IPS DF 19.7 (cell line): ENCODE measurements at places on chromosomes 5 and 9.

GRCh38 chr5:82470185-82470994 lies 192.2 kb upstream of the RPS23 start:
- no peak for DNase-seq

GRCh38 chr5:168867241-168867640 lies 288.1 kb upstream of the PANK3 start:
- no peak for DNase-seq

GRCh38 chr5:159341906-159342310 lies 11.6 kb upstream of the IL12B start:
- DNase-seq: no peak

- no peak for DNase-seq
Observed at GRCh38 chr5:56026863-56027300, 32.1 kb upstream of the IL6ST start.

DNA sequence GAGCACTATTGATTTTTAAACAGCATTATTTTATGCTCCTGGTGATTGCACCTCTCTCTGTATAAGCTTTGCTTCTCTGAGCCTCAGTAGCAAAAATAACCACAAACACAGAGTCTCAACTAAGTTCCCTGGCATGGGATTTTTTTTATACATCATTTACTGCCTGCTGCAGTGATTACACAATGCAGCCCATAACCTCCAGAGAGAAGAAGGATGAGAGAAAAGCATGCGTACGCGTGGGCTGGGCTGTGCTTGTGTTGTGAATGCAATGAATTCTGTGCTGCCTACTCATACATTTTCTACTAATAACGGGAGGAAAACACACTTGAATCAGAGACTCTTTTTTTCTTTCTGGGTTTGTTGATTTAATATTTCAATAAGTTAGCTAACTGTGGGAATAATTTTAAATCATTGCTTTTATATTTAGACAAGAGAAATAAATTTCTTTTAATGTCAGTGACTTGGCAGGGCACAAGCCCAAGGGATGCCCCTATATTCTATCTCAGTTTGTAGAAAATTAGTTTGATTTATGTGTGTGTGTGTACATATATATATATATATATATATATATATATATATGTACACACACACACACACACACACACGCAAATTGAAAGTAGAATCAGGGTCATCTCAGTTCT lies 351.5 kb downstream of the MED10 start:
- DNase-seq: no peak

- DNase-seq: no peak
Observed at GRCh38 chr5:81789033-81789432, 38.1 kb upstream of the SSBP2 start.

GRCh38 chr9:108836319-108836718 lies 19.5 kb downstream of the ACTL7B start:
- no peak for DNase-seq

GRCh38 chr5:59654691-59655090 lies 238.8 kb downstream of the PDE4D start:
- no peak for DNase-seq

GRCh38 chr5:99543841-99544240 lies 615.0 kb upstream of the CHD1 start:
- DNase-seq: no peak

DNA sequence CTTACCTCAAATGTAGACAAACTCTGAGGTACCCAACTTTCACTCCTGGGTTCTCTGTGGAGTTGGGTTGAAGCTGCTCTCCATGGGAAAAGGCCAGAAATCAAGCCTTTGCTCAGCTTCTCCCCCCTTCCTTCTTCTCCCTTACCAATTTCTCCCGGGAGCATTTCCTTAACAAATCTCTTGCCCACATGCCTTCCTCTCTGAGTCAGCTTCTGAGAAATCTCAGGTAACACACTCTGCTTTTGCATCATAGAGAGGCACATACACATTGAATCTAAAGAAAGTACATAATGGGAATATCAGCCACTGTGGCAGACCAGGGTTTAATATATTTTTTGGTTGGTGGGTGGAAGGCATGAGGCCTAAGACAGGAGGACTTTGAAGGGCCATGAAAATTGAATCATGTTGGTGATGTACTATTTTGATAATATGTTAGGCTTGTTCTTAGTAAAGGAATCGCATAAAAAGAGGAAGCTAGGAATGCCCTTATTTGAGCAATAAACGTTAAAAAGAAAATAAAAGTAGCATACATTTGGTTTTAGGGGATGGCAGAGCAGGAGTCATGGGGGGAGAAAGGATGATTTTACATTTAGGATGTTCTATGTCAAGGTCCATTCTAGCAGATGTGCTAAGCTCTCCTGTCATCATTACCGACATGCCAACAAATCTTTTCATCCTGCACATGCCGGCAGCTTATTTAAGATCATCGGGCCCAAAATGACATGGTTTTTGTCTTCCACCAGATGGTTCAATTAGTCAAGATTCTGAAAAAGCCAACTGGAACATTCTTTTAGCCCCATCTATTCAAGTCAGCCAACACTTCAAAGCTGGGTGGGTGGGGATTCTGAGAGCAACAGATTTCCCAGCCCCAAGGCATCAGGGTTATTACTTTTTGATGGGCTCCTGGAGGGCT lies 199.5 kb upstream of the CLINT1 start:
- no peak for DNase-seq

DNA sequence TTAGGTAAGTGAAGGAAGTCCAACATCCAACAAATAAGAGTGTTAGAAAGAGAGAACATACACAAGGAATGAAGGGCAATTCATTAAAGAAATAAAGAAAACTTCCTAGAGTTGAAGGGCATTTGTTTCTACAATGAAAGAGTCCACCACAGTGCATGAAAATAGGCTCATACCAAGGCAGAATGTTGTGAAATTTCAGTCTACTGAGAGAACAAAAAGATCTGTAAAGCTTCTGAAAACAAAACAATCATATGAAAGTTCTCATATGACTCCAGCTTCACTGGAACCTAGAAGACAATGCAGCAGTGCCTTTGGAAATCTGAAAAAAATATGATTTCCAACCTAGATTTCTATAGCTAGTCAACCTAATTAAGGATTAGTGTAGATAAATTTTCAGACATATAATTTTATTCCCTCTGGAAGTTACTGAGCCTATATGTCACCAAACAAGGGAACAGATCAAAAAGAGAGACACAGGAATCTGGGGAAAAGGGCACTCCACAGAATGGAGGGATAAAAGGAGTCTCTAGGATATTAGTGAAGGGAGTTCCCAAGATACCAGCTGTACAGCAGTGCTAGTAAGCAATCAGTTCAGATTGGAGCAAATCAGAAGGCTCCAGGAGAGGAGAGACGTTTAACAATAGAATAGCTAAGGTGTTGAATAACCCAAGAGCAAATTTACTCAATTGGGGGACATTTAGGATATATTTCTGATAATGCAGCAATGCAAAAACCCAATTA lies 5.8 kb downstream of the C5orf58 start:
- DNase-seq: no peak

DNA sequence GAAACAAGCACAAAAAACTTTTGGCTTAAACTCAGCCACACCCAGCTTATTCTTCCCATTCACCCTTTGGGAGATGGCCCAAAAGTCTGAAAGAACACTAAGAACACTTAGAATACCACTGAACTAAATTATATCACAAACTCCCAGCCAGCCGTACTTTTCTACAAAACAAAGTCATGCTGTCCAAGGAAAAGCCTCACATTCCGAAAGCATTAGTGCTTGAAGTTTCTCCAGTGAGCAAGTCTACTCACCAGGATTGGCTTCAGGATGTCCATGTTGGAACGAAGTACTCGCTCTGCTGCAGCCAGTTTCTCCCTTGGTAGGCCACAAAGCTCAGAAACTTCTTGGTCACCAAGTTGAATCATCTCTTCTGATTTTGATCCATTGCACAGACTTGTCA lies 69.7 kb downstream of the ABCA1 start:
- DNase-seq: no peak

GRCh38 chr9:83197591-83197990 lies 134.6 kb upstream of the RASEF start:
- no peak for DNase-seq

DNA sequence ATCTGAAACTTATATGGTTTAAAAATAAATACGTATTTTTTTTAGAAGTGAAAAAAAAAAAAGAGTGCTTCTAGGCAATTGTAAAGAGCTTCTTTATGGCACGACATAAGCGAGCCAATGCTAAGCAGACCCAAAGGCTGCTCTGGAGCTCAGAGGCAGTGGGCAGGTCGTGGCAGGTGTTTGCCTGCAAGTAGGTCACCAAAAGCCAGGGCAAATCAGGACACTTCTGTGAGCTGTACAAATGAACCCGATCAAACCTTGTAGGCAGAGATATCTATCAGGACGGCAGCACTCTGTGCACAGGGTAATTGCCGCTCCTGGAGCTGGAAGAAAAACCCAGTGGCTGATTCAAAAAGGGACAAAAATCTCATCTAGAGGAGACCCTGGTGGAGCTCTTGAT lies 75.9 kb downstream of the IRX2 start:
- DNase-seq: no peak

- DNase-seq: no peak
Observed at GRCh38 chr9:124854822-124855221, 1.6 kb downstream of the WDR38 start.

- DNase-seq: no peak
Observed at GRCh38 chr9:76366275-76366674, 28.0 kb downstream of the RFK start.

DNA sequence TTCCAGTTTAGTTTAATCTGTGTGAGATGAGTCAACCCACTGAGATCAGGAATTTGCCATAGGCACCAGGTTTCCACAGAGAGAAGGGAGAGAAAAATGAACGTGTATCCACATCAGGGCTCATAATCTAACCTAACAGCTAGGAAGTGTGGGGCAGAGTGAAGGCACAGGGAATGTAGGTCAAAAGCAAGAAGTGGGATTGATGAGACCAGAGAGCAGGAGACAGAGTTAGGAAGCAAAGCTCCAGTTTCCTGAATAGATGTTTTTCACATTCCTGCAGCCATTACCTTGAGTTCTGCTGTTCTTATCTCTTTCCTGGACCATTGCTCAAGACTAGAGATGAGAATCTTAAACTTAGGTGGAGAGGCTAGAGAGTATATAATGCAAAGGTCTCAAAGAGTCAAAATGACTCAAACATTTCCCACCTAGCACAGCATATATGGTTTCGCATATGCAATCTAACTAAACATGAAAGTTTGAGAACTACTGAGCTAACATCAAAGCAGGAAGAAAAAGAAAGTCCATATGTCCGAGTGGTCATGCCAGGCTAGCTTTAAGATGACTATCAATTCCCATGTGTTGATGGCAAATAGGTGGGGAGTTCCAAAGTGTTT lies 41.1 kb upstream of the GNAQ start:
- no peak for DNase-seq

DNA sequence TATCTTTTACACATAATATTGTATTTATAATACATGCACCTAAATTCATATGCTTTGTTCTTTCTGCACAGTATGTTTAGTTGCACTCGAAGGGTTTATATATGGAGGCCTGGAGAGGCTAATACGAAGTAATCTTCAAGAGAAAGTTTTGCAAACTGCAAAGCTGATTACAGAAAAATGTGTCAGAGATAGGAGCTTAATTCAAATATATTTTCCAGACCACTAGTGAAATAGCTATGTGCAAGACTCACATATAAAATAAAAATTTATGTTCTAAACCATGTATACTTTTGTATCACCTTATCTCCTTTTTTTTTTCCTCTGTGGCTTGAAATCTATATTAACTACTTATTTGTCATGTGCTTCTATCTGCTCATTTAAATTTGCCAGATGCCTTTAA lies 313.8 kb downstream of the EFNA5 start:
- DNase-seq: no peak

DNA sequence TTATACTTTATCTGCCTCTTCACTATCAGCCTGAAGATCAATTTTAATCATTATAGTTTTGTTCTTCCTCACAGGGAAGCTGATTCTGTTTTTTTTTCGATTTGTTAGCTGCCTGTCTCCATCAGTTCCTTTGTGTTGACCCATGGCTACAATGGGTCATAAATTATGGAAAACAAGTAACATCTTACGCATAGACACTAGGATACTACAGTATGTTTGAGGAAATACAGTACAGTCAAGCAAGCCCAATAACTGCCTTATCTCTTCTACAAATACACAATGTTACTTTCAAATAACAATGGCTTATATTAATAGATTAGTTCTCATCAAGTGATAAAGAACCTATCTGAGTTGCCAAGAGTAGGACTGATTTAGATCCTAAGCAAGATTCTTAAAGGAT lies 160.5 kb upstream of the FREM1 start:
- no peak for DNase-seq

DNA sequence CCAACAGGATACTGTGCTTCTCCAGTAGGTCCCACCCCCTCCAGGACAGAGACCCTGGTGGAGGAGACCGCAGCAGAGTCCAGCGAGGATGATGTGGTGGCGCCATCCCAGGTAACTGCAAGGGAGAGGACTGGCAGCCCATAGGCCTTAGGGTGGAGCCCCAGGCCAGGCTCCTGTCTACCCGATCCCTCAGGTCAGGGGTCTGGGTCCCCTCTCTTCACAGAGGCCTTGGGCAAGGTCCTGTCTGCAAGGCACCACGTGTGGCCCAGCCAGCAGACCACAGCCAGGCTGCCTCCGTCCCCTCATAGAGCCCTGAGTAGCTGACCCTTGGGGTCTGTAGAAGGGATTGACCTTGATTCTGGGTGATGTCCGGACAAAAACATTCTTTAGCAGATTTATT lies 20.0 kb downstream of the CD74 start:
- DNase-seq: no peak

DNA sequence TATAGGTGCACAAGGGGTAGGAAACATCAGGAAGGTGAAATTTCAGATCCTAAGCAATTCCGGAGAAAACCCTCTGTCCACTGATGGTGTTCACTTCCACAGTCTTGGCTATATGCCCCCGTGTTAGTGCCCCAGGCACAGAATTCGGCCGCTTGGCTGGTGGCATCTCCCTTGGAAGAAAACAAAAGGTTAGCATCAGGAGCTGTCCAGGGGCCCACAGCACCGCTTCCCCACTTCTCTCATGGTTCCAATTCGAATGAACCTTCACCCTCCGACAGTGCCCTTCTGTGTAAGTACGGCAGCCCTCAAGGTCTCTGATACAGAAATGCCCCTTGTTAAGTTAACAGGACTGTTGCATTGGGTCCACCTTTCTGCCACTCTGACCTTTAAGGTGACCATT lies 409.0 kb downstream of the GADD45G start:
- no peak for DNase-seq

GRCh38 chr5:37844009-37844408 lies 4.2 kb upstream of the GDNF start:
- no peak for DNase-seq

- DNase-seq: no peak
Observed at GRCh38 chr9:107750741-107751566, 261.4 kb upstream of the KLF4 start.

DNA sequence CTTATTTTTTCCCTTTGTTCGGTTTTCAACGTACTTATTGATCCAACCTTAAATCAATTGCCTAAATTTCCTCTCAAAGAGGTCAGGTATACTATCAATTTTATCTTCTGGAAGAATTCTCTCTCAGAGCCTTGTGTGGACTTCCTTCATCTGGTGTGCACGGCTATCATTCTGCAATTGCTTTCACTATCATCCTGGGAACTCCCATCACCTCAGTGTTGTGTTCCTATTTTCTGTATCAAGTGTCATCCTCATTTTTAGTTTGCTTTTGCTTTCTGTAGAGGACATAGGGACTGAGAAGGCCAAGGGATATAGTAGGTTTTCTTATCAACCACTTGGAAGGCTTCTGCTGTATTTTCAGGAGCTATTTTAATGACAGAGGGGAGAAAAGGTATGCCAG lies 11.3 kb downstream of the STOM start:
- DNase-seq: no peak

- DNase-seq: no peak
Observed at GRCh38 chr9:124370896-124371582, 44.2 kb downstream of the PSMB7 start.

- no peak for DNase-seq
Observed at GRCh38 chr9:70100362-70100761, 56.7 kb downstream of the MAMDC2 start.
